ENCODE measurements at places on chromosomes 4 and X.
A peak's percentile ranks its signal among the peaks of the same experiment; 100 is the strongest.

DNA sequence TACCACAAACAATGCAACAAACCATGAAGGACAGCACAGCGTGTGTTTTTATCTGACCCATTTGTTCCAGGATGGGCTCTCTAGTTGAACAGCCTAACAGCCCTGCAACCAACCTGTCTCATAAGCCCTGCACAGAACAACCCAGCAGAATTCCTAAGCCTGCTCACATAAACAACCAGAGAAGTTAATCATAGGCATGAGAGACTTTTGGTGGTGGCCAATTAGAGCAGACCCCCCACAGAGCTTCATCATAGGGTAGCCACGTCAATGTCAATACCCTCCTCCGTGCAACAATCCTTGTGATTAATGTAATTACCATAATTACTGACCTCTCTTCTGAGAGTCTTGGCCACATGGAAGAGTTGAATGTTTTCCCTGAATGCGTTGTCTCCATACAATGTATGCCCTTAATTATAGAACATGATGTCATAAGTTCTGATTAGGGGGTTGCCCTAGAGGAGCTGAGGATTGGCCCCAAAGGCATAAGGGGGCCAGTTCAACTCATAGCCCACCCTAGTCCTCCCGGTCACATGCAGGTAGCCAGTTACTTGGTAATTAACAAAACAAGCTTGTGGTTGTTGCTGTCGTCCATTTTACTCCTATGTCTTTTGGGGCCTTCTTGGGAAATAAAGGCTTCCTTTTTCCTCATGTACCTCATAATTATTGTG, 92.7 kb downstream of the SYNPO2 start:
- no peak for DNase-seq

GRCh38 chr4:40564815-40565483, 64.7 kb downstream of the RBM47 start:
- no peak for DNase-seq

DNA sequence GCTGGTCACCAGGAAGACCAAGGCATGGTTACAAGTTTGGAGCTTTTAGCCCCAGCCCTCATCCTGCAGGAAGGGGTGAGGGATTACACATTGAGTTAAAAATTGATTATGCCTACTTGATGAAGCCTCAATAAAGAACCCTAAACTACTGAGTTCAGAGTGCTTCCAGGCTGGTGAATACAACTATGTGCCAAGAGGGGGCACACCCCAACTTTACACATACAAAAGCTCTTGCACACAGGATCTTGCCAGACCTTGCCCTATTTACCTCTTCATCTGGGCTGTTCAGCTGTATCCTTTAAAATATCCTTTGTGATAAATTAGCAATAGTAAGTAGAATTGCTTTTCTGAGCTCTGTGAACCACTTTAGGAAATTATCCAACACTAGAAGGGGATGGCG, 489.3 kb downstream of the INPP4B start:
- no peak for DNase-seq

GRCh38 chrX:105658136-105658535, 164.2 kb upstream of the NRK start:
- no peak for DNase-seq

- DNase-seq = no peak
These were observed 56.5 kb downstream of the ANTXR2 start for GRCh38 chr4:80016506-80016905.

- no peak for DNase-seq
These were observed at the start of gene FAAH2 for GRCh38 chrX:57286507-57287251. Gene FAAH2 (plus strand): TSS chrX:57286706. CDS start chrX:57286826, 120 bp downstream.

GRCh38 chrX:19577181-19577810, 62.0 kb upstream of the MAP3K15 start:
- no peak for DNase-seq

GRCh38 chr4:110540982-110541451, 65.1 kb downstream of the ENPEP start:
- DNase-seq = no peak

GRCh38 chrX:47936224-47936939, 67.4 kb downstream of the ZNF182 start:
- DNase-seq = no peak

DNA sequence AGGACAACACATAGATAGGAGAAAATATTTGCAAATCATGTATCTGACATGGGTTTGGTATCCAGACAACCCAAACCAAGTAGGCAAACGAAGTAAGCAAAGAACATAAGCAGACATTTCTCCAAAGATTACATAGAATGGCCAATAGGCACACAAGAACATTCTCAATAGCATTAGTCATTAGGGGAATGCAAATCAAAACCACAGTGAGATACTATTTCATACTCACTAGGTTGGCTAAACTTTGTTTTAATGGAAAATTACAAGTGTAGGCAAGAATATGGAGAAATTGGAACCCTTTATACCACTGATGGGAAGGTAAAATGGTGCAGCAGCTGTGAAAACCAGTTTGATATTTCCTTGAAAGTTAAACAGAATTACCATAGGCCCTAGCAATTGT, 74.7 kb downstream of the CHRNA9 start:
- DNase-seq = no peak

DNA sequence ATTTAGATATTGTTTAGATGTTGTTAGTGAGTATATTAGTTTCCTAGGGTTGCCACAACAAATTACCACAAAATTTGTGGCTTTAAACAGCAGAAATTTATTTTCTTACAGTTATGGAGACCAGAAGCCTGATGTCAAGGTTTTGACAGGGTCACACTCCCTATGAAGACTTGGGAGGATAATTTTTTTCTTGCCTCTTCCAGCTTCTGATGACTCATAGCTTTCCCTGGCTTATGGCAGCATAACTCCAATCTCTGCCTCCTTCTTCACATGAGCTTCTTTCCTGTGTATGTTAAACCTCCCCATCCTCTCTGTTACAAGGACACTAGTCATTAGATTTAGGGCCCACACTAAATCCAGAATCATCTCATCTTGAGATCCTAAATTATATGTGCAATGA, 20.9 kb upstream of the RAB40A start:
- no peak for DNase-seq

DNA sequence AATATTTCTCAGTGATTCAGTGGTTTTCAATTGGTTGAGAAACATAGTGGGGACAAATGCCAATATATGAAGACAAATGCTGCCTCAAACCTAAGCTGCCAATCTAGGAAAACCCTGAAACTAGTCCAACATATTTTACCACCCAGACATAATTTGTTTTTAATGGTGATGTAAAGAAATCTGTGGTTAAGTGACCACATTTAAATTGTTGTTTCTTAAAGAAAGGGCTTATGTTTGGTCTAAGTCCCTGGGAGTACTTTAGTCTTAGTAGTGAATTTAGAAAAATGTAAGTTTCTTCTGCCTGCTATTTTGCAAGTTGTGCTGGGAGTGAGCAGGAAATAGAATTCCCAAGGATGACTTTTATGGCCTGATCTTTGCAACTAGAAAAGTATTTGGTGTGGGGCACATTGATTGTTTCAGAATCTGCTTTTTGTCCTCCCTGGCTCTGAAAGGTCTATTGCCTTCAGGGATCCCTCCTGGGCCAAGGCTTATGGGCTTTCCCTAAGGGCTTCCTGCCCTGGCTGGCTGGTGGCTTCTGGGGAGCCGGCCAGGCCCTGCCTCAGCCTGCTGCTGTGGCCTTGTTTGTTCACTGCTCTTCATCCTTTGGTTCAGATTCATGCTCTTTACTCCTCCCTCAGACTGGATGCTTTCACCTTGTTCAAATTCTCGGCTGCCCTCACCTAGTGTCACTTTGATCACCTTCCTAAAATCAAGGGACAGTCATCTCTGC, 169.8 kb upstream of the JADE1 start:
- no peak for DNase-seq

GRCh38 chr4:26220696-26221095, 100.1 kb upstream of the RBPJ start:
- DNase-seq = no peak

GRCh38 chr4:97309121-97309520, 834.2 kb downstream of the STPG2 start:
- no peak for DNase-seq

- DNase-seq = no peak
These were observed 217.4 kb upstream of the PITX2 start for GRCh38 chr4:110840221-110840654.

GRCh38 chrX:2820136-2820771, 8.5 kb upstream of the GYG2 start:
- no peak for DNase-seq

DNA sequence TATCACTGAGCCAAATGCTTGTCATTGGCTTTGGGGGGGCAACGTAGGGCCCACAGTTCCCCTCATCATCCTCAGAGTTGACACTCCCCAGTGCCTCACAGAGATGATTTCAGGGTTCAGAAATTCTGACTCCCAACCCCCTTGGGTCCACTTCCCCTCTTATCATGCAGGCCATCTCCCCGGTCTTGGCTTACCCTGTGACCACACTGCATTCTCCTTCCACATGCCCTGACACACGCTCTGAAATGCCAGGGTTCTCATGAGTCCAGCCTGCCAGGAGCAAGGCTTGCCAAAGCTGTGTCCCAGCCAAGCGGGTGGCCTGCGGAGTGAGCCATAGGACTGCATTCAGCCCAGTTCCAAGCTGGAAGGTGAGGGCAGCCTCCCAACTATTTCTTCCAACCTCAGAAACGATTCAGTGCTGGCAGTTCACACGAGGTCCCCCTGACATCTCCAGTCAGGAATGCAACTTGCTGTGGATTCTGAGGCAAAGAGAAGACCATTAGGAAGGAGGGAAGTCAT, 101.2 kb downstream of the SMIM20 start:
- no peak for DNase-seq

GRCh38 chr4:153655002-153655541, 29.0 kb upstream of the TLR2 start:
- DNase-seq = no peak

- no peak for DNase-seq
These were observed 48.7 kb upstream of the BCOR start for GRCh38 chrX:40146262-40147125.

GRCh38 chrX:38570396-38570795, 9.1 kb downstream of the TSPAN7 start:
- DNase-seq = no peak

- DNase-seq = peak; percentile 49
These were observed 50.1 kb downstream of the RASGEF1B start for GRCh38 chr4:81421346-81422218.

- DNase-seq = peak; percentile 93
These were observed 557 bp upstream of the FAM53A start for GRCh38 chr4:1684506-1685234.

Data from GM18507 (cell line).